Hepatocyte (in vitro differentiated cells): ENCODE measurements at places on chromosomes 11 and 22.

GRCh38 chr22:43562843-43563242 lies 151.0 kb downstream of the MPPED1 start:
- no peak for DNase-seq

GRCh38 chr11:76568139-76568538 lies 102.4 kb downstream of the LRRC32 start:
- DNase-seq: no peak

DNA sequence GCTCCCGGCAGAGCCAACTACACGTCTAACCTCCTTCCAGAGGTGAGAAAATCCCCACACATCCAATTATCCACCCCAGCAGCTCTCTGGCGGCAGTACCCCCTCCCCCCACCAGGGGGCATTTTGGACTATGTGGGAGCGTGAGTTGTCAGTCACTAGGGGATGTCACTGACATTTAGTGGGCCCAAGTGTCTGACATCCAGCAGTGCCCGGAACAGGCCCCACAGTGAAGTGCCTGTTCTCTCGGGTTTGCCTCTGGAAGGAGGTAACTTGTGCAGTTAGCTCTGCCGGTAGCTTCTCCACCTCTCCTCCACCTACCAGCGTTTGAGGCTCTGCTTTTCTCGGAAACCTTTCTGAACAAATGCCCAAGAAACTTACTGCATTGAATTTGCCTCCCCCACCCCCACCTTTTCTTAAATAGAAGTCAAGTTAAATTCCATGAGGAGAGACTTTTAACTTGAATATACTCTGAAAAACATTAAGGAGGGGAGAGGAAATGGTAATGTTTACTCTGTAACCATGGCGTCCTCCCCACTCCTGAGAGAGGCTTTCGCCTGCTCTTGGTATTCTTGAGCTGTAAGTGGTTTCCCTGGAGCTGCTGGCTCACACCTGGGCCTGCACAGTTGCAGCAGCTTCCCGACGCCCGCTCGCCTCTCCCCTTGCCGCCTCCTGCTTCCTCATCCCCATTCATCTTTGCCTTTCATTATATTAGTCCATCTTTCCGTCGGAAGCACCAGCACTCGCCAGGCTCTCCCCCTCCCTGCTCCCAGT lies 112.8 kb downstream of the WNT7B start:
- peak; percentile 60 for DNase-seq

- no peak for DNase-seq
These were observed 105.8 kb downstream of the UVRAG start for GRCh38 chr11:75920848-75921247.
